ENCODE measurements at places on chromosomes 11 and 22.
A peak's percentile ranks its signal among the peaks of the same experiment; 100 is the strongest.

DNA sequence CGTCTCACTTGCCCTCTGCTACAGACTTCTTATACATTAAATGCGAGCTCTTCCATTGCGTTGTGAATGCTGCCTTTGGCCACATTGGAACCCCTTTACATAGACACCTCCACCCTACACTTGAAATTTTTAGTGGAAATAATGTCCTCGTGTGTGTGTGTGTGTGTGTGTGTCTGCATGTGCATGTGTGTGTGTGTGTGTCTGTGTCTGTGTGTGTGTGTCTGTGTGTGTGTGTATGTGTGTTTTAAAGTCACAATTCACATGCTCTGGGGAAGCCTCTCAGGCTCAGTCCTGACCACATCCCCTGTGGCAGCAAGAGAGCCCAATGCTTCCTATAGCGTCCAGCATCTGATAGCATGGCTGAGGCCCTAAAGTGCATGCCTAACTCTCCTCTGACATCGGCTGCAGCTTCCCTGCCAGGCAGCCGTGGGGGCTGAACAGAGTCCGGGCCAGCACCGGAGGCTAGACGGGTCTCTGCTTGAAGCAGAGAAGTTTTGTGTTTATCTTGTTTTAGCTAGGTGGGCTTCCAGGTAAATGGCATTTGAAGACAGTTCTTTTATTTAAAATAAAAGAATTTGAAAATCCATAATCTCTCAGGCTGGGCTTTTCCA, 64.5 kb upstream of the EMID1 start:
- no peak for DNase-seq

DNA sequence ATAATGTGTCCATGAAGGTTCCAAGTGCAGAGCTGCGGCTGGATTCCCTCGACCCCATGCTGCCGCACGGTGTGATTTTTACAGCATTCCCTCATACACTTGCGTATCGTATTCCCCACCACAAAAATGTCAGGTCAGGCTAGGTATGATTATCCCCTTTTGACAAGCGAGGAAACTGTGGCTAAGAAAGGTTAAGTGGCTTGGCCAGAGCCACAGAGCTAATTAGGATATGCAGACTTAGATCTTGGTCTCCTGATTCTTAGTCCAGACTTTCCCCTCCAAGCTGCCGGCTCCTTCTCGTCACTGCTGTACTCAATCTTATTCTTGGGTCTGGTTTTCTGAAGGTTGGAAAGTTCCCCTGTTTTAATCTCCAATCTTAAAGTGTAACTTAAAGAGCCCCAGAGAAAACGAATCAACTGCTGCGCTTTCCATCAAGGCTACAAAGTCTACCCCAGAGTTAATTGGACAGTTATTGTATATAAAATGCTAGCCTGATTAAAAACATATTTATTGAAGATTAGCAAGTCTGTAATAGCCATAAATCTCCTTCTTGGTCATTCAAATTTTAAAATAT, 176.6 kb downstream of the ADAMTS15 start:
- no peak for DNase-seq

DNA sequence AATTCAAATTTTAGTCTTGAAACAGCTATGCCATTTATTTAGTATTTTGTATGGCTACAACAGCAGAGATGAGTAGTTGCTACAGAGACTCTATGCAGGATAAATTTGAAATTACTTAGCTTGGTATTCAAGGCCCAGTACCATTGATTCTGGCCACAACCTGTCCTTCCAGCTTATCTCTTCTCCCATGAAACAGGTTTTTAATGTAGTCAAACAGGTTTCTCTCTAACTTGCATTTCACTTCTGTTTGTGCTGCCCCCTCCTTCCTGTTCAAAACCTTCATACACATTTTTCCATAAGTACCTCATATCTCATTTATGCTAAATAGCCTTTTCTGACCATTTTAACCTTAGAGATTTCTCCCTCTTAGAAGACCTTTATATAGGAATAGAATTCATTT, 3.3 kb downstream of the USP47 start:
- DNase-seq = no peak

DNA sequence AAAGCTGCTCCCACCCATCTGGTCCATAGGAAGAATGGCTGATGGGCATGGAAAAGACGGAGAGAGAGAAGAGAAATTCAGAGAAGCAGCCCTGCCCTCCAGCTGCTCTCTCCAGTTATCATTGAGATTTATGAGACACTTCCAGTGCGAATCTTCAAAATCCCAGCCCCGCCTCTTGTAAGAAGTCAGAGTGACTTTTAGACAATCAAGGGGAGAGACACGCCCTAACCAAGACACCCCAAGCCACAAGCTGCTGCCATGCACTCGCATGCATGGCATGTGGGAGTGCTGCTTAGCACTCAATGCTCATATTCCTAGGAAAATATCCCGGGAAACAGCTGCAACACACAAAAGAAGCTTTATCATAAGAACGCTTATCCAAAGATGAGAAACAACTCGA, 110.6 kb upstream of the BID start:
- DNase-seq = no peak

DNA sequence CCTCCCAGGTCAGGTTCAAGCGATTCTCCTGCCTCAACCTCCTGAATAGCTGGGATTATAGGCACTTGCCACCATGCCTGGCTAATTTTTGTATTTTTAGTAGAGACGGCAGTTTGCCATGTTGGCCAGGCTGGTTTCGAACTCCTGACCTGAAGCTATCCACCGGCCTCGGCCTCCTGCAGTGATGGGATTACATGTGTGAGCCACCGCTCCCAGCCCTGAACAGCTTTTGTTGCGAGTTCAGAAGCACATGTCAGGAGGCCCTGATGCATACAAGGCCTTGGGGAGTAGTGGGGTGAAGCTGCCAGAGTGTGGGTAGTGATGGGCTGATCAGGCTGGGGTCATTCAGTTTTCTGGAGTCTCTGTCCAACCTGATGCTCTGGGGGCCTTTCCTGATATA, 117.0 kb upstream of the C11orf87 start:
- DNase-seq = no peak

DNA sequence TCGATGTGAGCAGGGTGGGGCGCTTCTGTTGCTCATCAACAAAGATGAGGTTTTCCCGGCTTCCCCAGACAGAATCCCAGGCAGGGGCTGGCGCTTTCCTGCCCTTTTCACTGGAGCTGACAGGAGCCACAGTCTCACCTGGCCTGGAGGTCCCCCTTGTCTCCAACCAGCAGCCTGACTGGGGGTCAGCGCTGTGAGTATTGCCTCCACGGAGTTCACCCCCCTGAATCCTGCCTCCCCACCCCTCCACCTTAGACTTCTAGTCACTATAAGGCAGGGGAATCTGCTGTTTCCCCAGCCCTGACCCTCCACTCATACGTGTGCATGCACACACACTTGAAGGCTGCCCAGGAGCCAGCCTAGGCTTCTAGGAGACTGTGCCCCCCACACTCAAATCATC, 58.8 kb upstream of the LYVE1 start:
- DNase-seq = no peak

DNA sequence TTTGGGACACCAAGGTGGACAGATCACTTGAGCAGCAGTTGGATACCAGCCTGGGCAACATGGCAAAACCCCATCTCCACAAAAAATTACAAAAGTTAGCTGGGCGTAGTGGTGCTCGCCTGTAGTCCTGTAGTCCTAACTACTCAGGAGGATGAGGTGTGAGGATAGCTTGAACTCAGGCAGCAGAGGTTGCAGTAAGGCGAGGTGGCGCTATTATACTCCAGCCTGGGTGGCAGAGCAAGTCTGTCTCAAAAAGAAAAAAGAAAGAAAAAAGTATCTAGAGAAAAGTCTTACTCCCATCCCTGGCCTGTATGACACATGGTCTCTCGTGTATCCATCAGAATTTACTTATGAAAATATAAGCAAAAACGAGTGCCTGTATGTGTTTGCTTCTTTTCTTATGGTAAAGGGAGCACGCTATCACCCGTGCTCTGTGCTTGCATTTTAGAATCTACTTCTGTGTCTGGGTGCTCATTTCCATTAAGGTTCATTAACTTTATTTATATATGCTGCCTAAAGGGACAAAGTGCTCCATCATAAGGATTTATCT, 15.4 kb upstream of the CPT1A start:
- no peak for DNase-seq

DNA sequence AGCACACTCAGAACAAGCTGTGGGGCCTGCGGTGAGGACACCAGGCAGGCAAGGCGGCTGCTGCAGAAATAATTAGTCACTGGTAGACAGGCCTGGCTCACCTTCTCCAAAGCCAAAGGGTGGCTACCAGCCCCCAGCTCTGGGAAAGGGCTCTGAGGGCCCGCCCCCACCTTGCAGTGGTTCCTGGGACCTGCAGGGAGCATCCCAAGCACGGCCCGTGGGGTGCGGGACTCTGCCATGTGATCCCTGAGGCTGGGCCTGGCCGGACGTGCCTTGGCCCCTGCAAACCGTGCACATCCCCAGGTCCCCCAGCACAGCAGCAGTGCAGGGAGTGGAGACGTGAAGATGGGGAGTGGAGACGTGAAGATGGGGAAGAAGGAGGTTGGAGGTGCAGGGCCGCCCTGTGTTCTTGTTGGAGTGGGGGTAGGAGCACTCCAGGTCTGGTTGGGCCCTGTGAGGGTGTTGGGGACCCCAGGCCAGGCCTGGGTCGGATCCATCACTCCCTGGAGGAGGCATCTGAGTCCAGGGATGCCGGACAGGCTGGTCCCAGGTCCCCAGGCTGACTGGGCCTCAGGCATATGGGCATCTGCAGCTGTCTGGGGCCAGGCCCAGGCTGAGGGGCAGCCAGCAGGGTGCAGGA, 41.9 kb downstream of the RTN4R start:
- DNase-seq = no peak

GRCh38 chr11:15931497-15931896, 424.8 kb downstream of the SOX6 start:
- no peak for DNase-seq

- DNase-seq = no peak
Observed at GRCh38 chr11:65491163-65491465, 7.7 kb upstream of the MALAT1 start.

DNA sequence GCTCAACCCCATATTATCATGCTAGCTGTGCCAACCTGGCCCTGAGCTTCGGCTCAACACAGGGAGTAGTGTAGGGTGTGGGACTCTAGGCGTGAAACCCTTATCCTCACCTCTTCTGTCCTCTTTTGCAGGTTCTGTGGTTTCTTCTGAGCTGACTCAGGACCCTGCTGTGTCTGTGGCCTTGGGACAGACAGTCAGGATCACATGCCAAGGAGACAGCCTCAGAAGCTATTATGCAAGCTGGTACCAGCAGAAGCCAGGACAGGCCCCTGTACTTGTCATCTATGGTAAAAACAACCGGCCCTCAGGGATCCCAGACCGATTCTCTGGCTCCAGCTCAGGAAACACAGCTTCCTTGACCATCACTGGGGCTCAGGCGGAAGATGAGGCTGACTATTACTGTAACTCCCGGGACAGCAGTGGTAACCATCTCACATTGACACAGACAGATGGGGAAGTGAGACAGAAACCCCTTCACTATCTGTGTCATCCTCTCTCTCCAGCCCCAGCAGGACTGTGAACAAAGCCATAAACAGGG, 76.4 kb downstream of the GGTLC2 start:
- no peak for DNase-seq

GRCh38 chr11:93654226-93654625, 7.3 kb upstream of the CEP295 start:
- DNase-seq = no peak

DNA sequence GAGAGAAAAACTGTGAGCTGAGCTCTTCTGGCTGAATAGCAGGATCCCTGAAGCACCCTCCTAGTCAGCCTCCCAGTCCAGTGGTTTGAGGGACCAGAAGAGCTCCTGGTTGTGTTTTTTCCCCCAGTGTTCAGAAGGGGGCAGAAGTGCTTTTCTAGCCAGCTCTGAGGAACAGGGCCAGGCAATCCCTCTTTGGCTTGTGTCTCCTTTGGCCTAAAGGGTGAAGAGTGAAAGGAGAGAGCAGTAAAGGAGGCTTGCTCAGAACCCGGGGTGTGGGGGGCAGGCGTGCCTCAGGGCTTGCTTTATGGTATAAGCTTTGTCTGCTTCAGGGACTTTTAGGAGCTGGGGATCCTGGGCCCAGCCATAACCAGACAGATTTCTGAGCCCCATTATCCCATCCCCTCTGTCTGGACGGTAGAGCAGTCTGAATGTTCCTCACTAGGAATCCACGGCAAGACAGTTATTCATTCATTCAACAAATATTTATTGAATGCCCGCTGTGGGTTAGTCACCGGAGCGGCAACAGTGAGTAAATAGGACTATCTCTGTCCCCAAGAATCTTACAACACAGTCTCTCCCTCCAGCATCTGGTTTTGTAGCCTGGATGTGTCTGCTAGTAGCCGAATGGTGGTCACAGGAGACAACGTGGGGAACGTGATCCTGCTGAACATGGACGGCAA, 14.5 kb downstream of the ACP2 start:
- peak; percentile 27 for DNase-seq

DNA sequence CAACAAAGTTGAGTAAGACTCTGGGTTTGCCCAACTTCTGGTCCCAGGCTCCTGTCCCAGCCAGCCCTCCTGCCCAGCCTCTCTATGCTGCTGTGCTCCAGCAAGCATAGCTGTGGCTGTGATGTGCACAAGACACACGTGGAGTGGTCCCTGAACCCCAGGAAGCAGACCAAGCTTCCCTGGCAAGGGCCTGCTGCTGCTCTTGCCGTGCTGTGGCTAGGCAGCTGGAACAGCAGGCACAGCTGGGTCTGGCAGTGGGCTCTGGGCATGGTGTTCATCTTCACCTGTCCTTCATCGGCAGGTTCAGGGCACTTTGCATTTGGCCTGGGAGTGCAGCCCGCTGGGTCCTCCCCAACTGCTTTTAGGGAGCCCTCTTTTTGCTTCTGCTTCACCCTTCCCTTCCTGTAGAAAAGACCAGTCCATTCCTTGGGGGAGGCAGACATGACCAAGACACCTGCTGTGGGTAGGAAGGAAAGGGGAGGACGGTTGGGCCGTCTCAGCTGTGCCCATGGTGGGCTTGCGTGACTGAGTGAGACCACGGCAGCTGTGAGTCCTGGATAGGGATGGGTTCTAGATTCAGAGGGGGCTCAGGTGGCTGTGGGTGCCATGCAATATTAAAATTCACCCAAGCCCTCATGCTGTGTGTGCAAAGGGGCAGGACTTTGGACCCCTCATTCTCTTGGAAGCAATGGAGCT, 26.1 kb upstream of the ETS1 start:
- no peak for DNase-seq

DNA sequence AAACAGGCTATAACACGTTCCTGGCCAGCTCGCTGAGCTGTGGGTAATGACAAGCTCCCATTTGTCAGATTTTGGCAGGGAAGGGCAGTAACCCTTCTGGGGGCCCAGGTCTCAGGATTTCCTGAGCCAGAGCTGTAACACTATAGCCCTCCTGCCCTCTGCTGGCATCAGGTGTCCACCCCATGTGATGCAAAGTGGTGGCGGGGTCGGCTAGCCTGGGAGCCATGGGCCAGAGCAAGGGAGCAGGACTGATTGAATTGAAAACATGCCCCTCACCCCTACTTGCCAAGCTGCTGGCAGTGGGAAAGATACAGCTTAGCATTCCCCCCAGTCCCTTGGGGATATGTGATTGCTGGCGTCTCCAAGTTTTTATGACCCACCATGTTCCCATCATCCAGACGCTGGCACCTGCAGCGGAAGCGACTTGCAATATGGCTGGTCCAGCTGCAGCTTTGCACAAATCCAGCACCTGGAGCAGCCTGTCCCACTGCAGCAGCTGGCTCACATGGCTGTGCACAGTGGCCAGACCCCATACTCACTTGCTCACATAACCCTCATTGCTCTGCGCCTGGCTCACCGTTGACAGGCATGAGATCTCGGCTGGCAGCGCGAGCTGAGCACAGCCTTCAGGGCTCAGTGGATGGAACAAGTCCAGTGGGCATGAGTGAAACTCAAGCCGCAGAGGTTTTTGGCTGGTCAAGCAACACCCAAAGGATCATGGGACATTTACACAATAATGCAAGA, 1147.8 kb downstream of the JRKL start:
- no peak for DNase-seq
